Epithelial cell of prostate (primary cell): ENCODE measurements at places on chromosomes 5 and 9.

DNA sequence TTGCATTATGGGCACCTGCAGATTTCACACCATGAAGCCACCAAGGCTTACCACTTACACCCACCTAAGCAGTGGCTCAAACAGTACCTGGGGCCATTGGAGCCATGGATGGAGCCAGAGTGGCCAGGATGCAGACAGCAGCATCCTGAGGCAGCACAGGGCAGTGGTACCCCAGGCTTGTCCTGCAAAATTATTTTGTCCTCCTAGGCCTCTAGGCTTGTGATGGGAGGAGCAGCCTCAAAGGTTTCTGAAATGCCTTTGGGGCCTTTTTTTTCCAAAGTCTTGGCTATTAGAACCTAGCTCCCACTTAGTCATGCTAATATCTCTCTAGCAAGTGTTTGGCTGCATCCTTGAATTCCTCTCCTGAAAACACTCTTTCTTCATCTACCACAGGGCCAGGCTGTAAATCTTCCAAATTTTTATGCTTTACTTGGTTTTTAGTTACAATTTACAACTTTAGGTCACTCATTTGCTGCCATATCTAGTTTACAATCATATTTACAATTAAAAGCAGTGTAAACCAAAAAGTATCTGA is 15.7 kb downstream of the TMC1 start:
- no peak for DNase-seq

- no peak for DNase-seq
These were observed 278.6 kb upstream of the CDH10 start for GRCh38 chr5:24923400-24923799.

DNA sequence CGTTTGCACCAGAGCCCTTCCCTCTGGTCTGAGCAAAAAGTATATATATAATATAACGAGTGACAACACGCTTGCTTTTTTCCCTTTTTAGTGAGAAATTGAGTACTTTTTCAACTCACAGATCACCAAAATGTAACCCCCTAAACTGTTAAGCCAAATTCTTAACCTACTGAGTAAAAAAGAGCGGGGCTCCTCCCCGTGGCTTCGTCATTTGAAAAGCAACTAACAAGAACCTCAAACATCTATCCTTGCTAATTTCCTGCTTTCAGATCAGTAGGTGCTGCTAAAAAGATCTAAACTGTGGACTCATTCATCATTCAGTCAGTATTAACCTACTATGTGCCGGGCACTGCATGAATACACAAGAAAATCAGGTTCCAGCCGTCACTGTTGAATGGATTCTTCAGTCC is 1.0 kb upstream of the PTBP3 start:
- DNase-seq = no peak

DNA sequence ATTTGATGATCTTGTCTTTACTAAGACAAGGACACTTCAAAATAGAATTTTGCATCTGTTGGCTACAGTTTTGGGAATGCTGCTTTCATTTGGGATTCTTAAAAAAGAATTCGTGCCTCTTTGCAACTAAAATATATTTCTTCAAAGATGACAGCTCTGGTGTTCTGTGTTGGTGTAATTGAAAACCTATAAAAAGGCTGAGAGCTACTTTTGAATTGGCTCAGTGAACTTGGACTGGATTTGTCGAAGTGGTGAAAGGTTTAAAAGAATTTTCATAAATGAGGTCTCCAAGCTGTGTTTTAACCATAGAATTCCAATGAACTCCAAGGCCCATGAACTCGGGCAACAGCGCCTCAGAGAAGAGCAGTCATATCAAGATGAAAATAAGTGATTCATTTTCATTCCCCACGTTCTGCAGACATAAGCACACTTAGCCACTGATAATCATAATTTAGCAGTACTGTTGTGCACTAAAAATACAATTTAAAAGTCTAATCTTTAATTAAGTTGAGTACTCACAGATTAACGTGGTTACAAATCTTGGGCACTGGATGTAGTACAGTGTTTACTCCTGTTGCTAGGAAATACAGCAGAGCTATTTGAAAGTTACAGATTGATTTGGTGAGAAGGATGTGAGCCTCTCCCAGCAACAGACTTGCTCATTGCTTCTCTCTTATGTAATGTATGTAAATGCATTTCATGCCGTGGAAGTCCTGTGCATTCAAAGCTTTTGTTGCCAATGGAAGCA is 10.9 kb downstream of the SNCAIP start:
- DNase-seq = no peak

DNA sequence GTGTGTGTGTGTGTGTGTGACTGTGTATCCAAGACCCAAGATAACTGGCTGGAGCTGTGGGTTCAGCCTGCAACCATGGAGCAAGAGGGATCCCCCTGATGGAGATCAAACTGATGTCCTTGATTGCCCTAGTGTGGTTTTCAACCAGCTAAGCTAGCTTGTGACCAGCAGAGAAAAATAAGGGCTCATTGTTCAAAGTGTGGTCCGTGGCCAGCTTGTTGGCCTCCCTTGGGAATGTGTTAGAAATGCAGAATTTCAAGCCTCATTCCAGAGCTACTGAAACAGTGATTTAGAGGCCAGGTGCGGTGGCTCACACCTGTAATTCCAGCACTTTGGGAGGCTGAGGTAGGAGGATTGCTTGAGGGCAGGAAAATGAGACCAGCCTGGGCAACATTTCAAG is 79.9 kb downstream of the ACER2 start:
- DNase-seq = no peak

- no peak for DNase-seq
These were observed 311.3 kb upstream of the GRIN3A start for GRCh38 chr9:102049586-102050246.

DNA sequence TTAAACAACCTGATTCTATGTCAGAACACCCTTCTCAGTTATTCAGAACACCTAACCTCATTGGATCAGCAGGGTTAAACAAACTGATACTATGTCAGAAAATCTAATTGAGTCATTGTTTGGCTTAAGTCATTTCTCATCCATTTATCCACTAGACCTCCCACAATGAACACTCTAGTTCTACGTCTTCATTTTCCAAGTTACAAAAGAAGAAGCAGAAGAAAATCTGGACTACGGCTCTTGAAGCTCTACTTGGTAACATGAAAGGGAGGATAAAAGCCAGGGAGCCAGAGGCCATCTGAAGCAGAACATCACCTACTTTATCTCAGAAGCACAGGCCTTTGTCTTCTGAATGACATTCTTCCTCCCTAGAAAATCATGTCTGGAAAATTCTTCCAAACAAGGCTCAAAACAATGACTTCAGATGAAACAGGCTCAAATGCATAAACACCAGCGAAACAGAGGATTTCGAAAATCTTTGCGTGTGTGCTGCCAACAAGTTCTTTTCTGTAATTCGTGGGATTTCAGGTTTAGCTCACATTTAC is 35.4 kb upstream of the TGFBI start:
- no peak for DNase-seq

- DNase-seq = peak; percentile 66
These were observed 69.6 kb downstream of the EPB41L4B start for GRCh38 chr9:109251080-109251775.

DNA sequence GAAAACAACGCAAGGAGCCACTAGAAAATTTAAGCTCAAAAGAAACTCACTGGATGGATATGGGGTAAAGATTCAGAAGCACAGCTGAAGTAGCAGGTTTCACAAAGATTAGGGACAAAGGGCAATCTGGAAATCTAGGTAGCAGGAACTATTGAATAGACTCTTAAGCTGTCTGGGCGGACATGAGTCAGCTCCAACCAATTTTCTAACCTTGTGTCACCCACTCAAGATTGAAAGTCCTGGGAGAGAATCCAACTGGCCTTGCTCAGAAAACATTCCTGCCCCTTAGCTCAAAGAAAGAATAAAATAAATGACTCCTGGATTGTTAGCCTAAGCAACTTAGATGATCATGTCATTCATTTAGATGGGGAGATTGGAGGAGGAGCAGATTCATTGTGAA is 69.2 kb downstream of the STK32A start:
- DNase-seq = no peak

DNA sequence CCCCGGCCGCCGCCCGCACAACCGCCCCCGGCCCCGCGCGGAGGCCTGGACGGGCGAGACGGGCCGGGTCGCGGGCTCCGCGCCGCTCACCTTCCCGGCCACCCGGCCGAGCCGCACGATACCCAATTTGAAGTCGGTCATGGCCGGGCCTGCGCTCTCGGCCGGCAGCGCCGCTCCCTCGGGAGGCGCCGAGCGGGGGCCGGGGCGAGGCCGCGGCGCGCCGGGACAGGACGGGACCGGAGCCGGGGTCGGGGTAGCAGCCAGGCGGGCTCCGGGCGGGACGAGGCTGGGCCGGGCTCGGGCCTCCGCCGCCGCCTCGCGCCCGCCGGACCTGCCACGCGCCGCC is 216 bp downstream of the ZMYND19 start:
- no peak for DNase-seq

GRCh38 chr5:32935283-32935682 is 224.2 kb downstream of the NPR3 start:
- DNase-seq = no peak

DNA sequence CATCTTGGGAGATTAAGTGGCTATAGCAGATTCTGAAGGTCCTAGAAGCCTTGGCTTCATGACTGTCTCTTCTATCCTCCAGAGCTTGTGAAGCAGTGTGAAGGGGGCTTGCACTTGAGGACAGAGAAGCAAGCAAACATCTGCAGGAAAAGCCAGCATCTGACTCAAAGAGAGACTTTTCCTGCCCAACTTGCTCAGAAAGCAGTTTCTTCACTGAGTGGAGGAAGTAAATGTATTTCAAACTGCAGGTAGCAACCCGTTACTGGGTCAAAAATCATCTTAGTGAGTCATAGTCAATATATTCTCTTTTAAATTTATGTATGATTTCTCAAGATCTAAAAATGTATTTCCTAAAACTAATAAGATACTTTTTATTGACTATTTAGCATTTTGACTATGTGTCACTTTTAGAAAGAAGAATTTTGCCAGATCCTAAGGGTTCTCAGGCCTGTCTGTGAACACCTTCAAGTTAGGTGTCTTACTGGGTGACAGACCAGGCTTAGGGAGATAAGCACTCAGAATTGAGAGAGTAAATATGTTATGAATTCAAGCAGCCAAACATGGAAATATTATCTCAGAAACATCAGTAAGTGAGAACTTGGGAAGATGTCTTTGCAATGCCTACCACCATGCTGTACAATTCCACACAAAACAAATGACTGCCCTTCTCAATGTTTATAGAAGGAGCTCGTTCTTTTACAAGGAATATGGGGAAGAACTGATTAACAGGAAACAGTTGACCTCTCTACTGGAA is 72.6 kb upstream of the DMAC1 start:
- peak; percentile 6 for DNase-seq

- no peak for DNase-seq
These were observed 184.6 kb downstream of the AUH start for GRCh38 chr9:91177081-91177480.

GRCh38 chr5:176770431-176770830 is 39.9 kb upstream of the UNC5A start:
- no peak for DNase-seq

DNA sequence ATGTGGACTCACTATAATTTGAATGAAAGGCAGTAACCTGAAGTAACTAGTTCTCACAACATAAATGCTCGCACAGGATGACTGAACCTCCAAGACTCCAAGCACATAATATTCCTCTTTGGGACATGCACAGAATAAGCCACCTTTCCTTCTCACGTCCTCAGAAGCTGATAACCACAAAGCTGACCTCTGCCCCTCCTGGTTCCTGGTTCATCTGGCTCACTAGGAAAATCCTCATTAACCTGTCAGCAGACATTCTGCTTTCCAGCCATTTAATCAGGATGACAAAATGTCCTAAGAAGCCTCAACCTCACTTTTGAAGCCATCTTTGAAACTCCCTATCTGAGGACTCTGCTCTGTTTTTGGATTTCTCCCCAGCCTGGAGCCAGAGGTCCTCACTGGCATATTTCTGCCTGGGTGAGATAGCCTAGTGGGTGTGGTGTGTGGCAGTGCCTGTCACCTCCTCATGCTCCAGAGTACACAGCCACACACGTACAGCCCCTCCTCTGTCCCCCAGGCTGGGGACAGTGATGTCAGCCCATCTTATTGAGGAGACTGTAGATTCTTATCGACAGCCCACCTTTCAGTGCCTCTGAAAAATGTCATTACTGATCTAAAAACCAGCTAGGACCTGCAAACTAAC is 10.3 kb downstream of the ANKH start:
- DNase-seq = no peak

DNA sequence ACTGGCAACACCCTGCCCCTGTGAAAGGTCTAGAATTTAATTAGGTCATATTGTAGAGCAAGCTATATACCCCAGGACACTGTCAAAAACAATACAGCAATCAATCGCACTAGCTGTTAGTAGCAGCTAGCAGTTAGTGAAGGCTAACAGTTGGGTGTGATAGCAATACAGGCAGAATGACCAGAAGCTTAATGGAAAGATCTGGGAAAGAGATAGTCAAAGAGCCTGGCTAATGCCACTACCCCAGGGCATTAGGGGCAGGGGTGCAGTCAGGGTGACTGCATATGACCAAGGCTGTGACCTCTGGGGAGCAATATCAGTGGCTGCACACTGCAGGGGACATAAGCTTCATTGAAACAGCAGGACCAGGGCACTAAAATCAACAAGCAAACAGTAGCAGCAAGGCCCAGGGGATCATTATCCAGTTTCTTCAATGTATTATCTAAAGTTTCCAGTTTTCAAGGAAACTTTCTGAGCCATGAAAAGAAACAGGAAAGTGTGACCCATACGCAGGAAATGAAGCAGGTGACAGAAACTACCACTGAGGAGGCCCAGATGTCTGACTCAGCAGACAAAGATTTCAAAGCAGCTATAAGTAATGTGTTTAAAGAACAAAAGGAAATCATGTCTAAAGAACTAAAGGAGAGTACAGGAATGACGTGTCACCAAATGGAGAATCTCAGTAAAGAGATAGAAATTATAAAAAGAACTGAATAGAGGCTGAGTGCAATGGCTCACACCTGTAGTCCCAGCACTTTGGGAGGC is 82.4 kb downstream of the ZNF354C start:
- DNase-seq = no peak

DNA sequence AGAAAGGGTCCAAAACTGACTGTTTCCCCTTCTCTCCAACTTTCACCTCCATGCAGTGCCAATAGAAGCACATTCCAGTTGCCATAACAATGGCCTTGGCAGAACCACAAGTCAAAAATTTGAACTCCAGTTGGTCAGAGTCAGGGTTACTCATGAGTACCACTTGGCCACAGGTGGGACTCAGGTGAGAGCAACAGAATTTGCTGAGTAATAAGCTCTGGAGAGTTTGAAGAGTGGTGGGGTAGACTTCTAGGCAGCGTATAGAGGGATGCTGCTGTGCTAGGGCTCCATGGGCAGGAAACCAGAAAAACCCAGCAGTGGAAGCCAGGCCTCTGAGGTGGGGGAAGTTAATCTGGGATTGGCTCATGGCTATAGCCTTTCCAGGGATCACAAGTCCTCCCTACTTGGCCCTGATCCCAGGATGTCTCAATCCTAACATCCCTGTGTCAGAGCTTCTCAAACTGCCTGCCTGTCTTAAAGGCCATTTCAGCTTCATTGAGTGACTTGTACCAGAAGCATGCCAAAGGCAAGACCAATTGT is 30.2 kb downstream of the SNX18 start:
- no peak for DNase-seq
